Central memory CD8-positive, alpha-beta T cell (primary cell): ENCODE measurements at places on chromosomes 16 and 17.

DNA sequence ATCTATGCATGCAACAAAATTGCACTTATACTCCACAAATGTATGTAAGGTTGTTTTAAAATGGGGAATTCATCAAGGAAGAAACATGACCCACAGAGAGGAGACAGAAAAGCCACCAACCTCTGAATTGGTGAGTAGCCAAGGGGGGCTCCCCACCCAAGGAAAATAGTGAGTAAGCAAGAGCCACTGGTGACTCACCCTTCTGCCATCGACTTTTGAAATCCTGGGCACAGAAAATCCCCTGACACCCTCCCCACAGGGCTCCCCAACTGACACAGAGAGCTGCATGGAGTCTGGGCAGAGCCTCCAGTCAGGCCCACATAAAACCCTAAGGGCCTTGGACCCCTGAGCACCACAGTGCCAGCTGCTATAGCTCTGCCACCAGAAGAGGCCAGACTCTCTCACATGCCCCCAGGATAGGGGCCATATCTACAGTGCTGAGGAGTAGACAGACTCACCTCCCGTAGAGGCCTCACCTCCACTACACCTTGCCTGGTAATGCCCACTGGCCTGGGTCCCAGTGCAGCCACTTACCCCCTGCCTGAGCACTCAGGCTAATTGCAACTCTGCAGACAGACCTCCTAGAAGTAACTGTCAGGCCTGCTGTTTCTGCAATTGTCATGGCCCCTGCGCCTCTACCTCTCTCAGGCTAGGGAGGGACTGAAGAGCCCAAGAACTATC, 244.7 kb upstream of the WSB1 start:
- no peak for DNase-seq

GRCh38 chr17:7056386-7056785, 12.5 kb upstream of the SLC16A11 start:
- DNase-seq: no peak

DNA sequence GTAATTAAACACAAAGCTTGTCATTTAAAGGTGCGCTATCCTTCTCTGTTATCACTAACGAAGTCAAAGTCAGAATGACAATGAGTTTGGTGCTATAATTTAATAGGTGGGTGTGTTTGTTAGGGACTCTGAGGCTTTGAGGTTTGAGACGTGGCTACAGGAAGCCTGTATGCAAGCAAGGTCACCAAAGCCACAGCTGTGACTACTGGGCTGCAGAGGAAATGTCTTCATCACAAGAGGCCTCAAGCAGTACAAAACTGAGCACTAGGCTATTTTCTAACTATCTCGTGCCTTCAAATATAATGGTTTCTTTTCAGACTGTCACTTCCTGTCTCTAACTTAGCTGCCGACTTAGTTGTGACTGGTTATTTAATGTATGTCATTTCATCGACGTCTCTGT, 141.2 kb downstream of the AATF start:
- peak; percentile 70 for DNase-seq

- DNase-seq: no peak
Observed at GRCh38 chr16:80200079-80200478, 340.7 kb upstream of the DYNLRB2 start.

DNA sequence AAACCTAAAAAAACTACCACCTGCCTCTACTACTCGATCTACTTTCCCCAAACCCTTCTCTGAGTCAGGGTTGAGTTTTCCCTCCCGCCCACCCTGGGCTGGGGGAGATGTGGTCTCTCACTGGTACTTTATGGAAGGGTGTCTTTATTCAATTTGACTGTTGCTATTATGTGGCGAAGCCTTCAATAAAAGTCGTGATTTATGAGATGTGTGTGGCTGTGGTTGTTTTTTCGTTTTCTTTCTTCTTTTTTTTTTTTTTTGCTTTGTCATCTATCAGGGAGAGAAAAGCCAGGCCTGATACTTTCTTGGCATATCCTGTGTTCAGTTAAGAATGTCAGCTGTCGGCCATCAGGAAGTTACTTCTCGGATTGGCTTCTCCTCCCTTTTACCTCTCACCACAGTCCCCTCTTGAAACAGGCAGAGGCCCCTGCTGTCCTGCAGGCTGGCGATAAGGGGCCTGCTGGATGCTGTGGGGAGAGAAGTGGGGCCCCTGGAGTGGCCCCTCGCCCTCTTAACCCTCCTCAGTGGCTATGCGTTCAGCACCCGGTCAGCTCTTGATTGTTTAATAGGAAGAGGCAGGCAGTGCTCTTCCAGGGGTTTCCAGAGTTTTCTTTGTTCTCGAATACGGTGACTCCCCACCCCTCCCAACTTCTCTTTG, 123.0 kb downstream of the MSI2 start:
- DNase-seq: no peak

DNA sequence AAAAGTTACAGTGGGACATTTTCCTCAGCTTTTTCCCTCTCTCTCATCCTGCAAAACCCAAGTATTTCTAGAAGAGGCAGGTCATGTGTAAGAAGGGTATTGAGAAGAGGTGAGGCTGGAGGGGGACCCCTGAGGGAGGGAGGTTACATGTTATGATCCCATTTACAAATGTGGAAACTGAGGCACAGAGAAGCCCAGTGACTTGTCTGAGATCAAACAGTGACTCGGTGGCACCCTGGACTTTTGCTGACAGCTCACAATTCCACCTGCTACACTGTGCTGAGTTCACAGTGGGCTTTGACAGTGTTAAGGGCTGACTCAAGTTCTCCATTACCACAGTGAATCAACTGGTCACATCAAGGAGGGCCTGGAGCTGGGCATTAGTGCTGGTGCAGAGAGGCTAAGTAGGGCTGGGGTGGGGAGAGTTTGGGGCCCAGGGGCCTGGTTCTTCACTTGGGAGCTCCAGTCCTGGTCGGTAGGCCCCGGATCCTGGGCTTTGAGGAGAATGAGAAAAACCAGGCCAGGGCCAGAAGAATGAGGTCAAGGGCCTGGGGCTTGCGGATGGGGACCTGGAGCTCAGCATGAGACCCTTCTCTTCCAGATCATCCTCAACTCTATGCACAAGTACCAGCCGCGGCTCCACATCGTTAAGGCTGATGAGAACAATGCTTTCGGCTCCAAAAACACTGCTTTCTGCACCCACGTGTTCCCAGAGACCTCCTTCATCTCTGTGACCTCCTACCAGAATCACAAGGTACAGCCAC, 26.0 kb downstream of the TBX4 start:
- no peak for DNase-seq

DNA sequence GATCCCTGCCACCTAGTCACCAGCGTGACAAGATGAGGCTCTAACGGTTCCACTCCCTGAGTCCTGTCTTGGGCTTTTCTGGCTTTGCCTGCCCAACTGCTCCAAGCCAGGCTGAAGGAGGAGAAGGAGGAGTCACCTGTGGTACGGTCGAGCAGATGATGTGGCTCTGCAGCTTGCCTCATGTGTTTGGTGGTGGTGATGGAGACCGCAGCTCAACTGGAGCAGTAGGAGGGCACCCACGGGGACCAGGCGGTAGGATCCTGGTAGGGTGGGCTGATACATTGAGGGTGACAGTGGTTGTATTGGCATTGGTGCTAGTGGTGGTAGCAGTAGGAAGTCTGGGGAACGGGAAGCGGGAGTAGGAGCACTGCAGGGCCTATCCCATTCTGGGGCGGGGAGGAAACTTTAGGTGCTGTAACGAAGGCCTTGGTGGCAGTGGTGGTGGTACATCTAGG, 202.8 kb upstream of the WSB1 start:
- DNase-seq: no peak

- DNase-seq: no peak
Observed at GRCh38 chr16:53915452-53916160, 211.7 kb downstream of the FTO start.

DNA sequence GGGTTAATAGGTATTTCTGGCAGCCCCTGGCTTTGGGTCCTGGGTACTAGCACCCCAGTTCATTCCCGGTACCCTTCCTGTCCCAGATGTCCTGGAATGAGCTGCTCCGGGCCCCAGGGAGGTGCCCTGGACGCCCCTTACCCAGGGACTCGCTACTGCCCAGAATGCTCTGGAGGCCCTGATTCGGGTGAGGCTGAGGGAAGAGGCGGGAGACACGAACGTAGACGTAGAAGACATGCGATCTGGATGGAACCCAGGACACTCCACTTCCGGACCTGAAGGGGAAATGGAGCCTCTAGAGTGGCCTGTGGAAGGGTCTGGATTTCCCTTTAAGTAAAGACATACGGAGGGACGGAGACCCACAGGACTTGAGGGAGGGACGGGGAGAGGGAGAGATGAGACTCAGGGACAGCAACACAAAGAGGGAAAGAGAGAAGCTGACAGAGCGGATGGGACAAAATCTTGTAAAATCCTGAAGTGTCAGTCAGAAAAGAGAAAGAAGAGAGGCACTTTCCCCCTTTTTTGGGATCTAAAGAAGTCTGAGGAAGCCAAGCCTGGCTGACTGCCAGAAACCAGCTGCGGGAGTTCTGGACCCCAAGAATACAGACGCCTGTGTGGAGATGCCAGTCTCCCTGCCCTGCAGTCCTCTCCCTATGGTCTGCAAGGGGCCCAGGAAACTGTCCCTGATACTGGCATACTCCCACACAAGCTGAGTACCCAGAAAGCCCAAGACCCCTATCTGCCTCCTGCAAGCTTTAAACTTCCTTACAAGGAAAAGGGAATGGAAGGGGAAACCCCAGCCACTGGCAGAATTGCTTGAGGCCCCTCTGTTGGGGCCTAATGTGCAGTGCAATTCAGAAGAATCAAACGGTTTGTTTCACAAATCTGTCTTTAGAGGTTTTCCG, 1.0 kb upstream of the HOXB13 start:
- DNase-seq: no peak

- no peak for DNase-seq
Observed at GRCh38 chr17:76496464-76496863, 4.8 kb downstream of the RHBDF2 start.

DNA sequence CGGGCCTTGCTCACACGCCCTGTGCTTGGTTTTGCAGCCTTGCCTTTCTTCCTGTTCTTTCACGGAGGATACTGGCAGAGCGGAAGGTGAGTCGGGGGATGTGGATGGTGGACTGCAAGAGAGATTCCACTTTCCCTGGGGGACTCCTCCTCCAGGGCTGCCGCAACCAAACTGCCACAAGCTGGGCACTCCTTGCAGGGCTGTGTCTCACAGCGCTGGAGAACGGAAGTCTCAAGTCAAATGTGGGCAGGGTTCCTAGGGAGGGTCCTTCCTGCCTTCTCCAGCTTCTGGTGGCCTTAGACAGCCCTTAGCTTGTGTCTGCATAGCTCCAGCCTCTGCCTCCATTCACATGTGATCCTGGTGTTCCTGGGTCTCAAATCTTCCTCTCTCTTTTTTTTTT, 11.4 kb upstream of the BIRC5 start:
- no peak for DNase-seq

DNA sequence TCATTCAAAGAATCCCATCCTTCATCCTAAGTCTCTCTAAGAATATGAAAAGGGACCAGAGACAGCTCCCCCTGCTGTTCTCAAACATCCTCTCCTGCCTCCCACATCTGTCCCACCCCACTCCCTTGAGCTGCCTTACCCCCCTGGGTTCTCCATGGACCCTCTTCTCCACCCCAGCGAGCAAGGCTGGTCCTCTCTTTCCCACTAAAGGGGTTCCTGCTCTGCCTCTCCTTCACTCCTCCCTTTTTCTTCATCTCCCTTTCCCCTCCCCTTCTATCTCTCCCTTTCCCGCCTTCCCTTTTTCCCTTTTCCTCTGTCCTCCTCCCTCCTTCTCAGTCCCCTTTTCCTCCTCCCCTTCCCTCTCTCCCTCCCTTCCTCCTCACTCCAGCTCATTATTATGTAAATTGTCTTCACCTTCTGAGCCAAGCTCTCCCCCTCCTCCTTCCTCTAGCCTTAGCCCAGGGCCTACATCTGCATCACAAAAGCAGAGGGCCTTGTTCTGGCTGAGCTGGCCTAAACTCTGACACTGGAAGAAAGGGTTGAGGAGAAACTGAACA, 90.0 kb downstream of the GNAO1 start:
- no peak for DNase-seq

GRCh38 chr16:11379420-11379819, 34.2 kb downstream of the RMI2 start:
- no peak for DNase-seq

GRCh38 chr17:65294181-65294719, 157.1 kb downstream of the RGS9 start:
- peak; percentile 28 for DNase-seq

DNA sequence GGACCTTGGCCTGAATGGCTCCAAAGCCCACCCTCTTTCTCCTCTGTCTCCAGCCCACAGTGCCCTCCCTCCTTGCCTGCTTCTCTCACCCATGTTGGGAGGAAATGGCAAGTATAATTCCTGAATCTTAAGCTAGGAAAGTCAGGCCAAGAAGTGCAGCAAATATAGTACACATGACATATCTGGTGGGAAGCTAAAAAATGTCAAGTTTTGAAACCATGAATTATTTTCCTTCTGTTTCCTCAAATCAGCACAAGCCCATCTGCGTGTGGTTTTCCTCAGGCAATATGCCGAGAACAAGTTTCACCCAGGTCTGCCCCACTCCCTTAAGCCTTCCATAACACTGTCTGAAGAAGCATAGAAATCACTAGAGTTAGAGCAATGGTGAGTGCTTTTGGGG, 502.8 kb upstream of the CDH11 start:
- no peak for DNase-seq

DNA sequence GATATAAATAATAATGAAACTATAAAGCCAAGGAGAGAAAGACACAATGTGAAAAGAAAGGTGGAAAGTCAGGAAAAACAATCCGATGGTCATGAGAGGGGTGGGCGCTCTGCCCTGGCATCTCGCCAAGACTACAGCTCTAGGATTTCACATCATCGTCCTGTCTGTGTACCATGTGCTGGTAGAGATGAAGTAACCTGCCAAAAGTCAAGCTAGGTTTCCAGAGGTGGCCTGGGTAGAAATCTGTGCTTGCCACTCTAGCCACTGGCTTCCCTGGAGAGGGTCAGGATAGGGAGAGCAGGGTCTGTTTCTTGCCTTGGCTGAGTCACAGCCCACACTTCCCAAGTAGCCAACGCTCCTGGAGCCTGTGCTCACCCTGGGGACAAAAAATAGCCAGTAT, 31.0 kb upstream of the TRAP1 start:
- DNase-seq: no peak

- no peak for DNase-seq
Observed at GRCh38 chr17:54864636-54865356, 35.9 kb upstream of the TOM1L1 start.

GRCh38 chr16:83939266-83939855, 13.7 kb upstream of the OSGIN1 start:
- no peak for DNase-seq

- no peak for DNase-seq
Observed at GRCh38 chr17:41813152-41813680, 412 bp downstream of the FKBP10 start.

DNA sequence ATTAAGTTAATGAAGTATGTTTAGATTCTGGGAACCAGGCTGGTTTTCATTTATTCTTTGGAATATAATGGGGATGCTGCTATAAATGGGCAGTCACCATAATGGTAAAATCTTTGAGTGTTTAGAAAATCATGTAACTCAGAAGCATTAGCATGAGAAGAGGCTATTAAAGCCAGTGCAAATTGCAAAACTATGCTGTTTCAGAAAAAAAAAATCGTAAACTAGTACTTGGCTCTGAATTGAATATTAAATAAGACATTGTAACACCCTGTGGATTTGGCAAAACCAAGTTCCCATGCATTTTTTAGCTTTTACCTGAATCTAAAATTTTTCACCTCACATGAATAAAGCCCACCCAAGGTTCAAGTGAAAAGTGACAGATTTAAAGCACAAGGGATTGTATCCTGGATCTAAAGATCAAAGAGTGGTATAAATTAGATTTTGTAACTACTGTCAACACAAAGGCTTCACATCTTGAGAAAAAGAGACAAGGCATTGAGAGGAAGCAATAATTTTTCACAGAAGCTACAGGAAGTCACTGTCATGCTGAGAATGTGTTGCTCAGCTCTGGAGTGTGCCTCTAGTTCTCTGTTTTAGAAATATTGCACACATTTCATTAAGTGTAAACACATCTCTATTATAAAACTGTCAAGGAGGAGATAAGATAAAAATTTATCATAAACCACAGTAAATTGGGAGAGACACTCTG, 142.2 kb downstream of the ABCA8 start:
- no peak for DNase-seq
